Fibroblast of the conjunctiva (primary cell): ENCODE measurements at places on chromosomes 1 and 21.

GRCh38 chr21:19999369-20000272 is 998.6 kb upstream of the NCAM2 start:
- DNase-seq: no peak

- no peak for DNase-seq
Measured at GRCh38 chr1:37092937-37093336, 58.6 kb upstream of the GRIK3 start.

DNA sequence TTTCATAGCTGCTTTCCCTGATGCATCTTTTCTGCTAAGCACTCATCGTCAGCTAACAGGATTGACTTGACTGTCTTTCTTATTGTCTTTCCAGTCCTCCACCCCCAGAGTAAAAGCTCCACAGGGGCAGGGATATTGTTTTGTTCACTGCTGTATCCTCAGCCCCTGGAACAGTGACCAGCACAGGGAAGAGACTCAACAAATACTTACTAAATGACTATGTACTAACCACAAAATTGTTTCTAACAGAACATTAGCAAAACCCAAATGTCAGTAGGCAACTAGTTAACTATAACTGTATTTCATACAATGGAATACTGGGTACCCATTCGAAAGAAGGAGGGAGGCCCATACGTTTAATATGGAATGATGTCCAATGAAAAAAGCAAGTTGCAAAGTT is 53.0 kb downstream of the BCAR3 start:
- DNase-seq: no peak

DNA sequence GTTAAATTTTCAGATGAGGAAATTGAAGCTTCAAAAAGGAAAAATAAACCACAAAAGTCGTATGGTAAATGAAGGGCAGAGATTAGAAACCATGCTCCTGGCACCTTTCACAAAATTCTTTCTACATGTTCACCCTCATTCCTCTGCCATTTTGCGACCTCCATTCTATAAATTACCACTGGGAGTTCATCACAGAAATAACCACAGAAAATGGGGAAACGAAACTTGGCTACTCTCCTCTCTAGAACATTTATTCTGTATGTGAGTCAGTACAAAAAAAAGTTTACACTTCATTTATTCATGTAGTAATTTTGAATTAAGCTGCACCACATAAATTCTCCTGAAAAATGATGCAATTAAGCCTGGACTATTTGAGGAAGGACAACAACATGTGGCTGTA is 320.9 kb upstream of the C1orf87 start:
- no peak for DNase-seq

GRCh38 chr1:164017239-164017638 is 541.7 kb upstream of the PBX1 start:
- DNase-seq: no peak

- no peak for DNase-seq
Measured at GRCh38 chr1:208977638-208978256, 605.8 kb upstream of the CAMK1G start.

GRCh38 chr1:95506736-95507414 is 272.9 kb downstream of the RWDD3 start:
- DNase-seq: no peak

- DNase-seq: no peak
Measured at GRCh38 chr1:116259663-116260062, 113.4 kb upstream of the ATP1A1 start.

- no peak for DNase-seq
Measured at GRCh38 chr1:34822202-34822601, 29.4 kb downstream of the GJA4 start.

- no peak for DNase-seq
Measured at GRCh38 chr21:29146726-29147125, 16.3 kb downstream of the MAP3K7CL start.

DNA sequence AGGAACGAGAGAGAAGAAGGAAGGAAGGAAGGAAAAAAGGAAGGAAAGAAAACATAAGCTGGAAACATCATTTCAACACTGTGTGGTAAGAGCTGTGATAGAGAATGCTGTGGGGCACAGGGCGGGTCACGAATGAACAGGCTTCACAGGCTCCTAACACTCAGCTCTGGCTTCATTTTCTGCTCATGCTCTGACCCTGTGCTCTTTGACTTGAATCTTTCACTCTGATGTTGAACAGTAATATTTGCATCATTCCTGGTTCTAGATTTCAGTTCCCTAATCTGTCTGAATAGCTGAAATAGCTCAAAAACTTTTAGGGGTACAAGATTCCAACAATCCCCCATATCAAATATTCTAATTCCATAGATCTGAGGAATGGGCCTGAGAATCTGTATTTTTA is 207.3 kb downstream of the LHX8 start:
- no peak for DNase-seq
